CD4-positive, alpha-beta T cell treated with Interleukin-6 at 100 ng/mL for 8 hours (primary cell): ENCODE measurements at places on chromosomes 13 and 19.

DNA sequence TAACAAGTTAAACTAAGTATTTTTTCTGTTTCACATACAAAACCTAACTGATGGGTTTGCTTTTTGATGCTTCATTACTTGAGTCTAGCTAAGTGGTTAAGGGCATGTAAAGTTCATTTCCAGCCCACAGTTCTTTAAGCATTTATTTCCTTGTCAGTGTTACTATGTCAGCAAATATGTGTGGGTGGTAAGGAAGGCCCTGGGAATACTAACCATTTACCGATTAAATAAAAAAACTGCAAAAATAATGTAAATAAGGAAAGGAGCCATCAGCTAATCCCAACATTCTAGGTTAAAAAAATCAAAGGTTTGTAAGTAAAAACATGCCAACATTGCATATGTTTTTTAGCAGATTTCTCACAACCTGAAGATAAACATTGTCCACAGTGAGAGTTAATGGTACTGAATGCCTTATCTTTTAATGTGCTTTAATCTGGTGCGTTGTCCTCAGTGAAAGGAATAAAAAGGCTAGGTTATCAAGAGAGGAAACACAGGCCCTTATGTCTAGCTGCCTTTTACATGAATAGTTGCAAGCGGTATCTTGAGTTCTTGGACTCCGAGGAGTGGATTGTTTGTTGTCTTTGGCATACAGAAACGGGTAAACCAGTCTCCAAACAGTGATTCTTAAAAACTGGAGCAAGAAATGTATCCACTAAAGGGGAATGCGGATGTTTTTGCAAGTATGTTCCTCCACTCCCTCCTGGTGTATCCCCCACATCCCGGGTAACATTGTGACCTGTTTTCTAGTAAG lies 949.6 kb upstream of the SLC10A2 start:
- no peak for DNase-seq

GRCh38 chr13:30998136-30999088 lies 66.0 kb downstream of the TEX26 start:
- DNase-seq: no peak

GRCh38 chr19:38650911-38651584 lies 3.6 kb downstream of the ACTN4 start:
- DNase-seq: no peak

GRCh38 chr13:45439781-45440462 lies 21.7 kb upstream of the SLC25A30 start:
- DNase-seq: no peak
